ENCODE measurements at places on chromosomes 16 and 17.

GRCh38 chr17:48413613-48414405 is 16.2 kb downstream of the SKAP1 start:
- DNase-seq, result no peak

DNA sequence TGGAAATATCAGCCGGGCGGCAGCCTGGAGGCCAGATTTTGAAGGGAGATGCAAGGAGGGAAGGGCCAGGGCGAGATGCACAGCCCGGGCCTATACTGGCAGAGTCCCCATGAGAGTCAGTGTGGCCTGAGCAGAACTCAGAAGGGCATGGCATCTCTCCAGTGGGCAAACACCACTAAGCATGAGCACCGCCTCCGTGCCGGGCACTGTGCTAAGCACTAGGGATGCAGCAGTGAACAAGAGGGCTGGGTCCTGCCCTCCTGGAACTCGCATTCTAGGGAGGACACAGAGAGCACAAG is 33.5 kb downstream of the TK2 start:
- no peak for DNase-seq

GRCh38 chr17:83144421-83145357 is 65.3 kb downstream of the METRNL start:
- DNase-seq, result no peak

- DNase-seq, result no peak
Measured at GRCh38 chr16:50679266-50679665, 1.8 kb downstream of the SNX20 start.

- DNase-seq, result no peak
Measured at GRCh38 chr17:40718930-40719329, 15.4 kb upstream of the KRT24 start.

DNA sequence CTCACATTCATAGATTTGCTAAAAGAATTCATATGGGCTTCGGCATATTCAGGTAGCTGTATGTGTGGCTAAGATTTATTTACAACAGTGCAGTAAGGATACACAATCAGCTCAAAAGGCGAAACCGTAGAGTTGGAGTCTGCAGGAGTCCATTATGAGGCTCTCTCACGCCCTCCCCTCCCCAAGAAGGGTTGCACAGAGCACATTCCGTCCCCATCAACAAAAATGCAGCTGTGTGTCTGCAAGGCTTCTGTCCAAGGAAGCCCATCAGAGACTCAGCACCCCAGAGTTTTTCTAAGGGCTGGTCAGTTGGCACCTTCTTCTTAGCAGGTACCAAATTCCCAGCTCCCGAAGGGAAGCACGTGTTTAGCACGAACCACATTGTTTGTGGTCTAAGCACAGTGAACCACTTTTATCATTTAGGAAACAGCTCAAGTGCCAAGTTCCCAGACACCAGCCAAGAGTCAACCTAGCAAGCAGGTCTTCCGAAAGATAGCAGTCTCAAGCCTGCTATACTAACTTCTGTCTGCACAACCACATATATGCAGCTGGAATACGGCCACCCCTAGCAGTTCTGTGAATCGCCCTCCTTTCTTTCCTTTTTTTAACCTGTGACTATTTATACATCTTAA is 28.5 kb upstream of the MEAK7 start:
- DNase-seq, result no peak

GRCh38 chr16:66695471-66695934 is 1.0 kb downstream of the CMTM4 start:
- DNase-seq, result no peak

- no peak for DNase-seq
Measured at GRCh38 chr17:64171041-64171440, 41.1 kb upstream of the ERN1 start.

DNA sequence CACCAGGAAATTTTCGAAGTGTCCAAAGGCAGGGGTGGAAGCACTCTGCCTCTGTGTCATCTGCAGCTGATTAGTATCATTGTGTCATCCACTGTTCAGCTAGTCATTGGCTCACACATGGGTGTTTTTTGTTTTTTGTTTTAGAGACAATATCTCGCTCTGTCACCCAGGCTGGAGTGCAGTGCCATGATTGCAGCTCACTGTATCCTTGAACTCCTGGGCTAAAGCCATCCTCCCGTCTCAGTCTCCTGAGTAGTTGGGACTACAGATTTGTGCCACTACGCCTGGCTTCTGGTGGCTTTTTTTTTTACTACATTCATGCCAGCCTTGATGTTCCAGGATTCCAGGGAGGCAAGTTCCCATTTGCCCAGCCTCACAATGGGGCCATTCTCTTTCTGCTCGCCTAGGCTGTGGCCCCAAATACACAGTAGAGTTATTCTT is 32.5 kb upstream of the MYO18A start:
- DNase-seq, result no peak
